NCI-H524 (cell line): ENCODE measurements at places on chromosomes 6 and 20.

DNA sequence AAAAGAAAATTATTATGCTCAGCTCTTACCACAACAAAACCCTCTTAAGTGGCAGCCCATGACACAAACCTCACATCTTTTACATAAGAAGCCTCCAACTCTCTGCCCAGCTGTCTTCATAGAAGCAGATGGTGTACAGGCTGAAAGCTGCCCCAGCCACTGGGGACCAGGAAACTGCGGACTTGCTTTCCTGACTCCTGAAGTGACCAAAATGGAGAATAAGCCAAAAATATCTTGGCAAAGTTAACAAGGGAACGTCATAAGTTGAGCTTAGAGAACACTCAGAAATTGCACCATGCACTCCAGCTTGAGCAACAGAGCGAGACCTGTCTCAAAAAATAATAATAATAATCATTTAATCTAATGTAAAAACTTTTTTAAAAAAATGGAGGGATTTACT lies 160.3 kb upstream of the CDYL start:
- peak; percentile 93 for DNase-seq

GRCh38 chr20:51444467-51444866 lies 98.1 kb downstream of the NFATC2 start:
- no peak for DNase-seq

GRCh38 chr20:16842486-16843120 lies 94.4 kb downstream of the OTOR start:
- DNase-seq, result no peak

DNA sequence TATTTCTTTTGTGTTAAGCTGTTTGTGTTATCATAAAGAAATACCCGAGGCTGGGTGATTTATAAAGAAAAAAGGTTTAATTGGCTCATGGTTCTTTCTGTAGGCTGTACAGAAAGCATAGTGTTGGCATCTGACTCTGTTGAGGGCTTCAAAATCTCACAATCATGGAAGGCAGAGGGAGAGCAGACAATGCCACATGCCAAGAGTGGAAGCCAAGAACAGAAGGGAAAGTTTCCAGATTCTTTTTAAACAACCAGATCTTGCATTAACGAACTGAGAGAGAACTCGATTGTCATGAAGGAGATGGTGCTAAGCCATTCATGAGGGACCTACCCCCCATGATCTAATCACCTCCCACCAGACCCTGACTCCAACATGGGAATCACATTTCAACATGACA lies 290.1 kb downstream of the BMP2 start:
- no peak for DNase-seq

- DNase-seq, result no peak
These were observed at the start of gene MMP24 for GRCh38 chr20:35226126-35226883. TSS of gene MMP24 (plus strand) at chr20:35226690. CDS start at chr20:35226739, 49 bp downstream.

DNA sequence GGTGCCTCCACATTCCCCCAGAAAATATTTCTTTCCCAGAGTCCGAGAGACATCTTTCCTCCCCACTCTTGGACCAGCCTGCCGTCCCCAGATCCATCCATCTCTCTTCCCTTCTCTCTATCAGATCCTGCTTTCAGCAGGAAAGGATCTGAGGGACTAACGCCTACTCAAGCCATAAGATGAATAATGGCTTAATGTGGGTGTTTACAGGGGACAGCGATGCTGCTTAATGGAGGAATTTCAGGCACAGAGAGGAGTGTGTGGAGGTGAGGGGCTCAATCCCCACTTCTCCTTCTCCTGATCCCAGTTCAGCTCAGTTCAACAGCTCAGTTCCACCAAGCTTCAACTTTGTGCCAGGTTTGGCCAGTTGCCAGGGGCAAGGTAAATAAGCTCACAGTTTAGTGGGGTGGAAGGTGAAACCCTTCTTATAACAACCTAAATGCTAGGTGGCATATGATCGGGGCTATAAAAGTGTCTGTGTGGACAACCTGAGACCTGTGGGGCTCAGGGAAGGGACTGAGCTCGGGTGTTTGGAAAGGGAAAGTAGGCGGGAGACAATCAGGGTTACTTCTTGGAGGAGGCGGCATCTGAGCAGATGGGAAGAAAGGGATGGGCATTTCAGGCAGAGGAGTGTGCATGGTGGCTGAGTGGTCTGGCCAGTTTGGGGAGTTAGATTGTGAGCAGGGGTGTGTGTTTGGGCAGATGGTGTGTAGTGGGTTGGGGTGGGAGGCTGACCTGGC lies 55.8 kb downstream of the CDH22 start:
- no peak for DNase-seq
